ENCODE measurements at places on chromosomes 7 and 10.
A peak's percentile ranks its signal among the peaks of the same experiment; 100 is the strongest.

DNA sequence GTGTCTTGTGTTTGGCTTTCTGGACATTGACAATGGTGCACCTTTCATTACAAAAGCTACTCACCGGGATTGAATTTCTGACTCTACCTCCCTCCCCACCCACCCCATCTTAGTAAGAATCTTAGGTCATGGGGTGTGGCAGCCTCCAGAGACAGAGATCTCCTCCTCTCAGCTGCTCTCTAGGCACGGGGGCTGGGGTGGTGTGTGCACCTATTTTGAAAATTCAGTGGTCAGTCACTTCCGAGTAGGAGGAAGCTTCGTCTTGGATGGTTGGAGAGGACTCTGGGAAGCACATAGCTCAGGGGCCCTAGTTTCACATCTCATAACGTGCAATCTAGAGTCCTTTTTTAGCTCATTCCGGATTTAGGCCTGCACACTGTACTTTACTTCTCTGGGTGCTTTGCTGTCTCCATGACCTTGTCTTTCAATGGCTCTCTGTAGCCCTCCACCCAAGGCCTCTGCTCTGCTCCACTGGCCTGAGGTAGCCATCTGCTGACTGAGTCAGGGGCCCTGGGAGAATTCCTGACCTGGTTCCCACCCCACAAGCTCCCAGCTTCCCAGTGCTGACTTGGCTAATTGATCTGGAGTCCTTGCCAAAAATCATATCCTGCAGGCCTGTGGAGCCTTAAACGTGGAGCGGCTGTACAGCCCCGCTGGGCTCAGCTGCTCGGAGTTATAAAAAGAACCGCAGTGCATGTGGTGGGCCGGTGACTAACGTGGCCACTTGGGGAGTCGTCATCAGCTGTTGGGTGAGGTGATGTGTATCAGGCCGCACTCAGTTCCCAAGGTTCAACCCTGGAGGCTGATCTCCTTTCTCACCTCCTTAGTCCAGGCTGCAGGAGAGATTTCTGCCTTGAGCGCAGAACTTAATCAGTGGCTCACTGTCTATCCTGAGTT lies 19.3 kb upstream of the ADAMTS14 start:
- no peaks in the 10 kb centered on the region for H3K27me3 ChIP-seq
- DNase-seq = no peak
- no peak overlapping the region for H3K4me3 ChIP-seq
- H3K4me1 ChIP-seq = no peaks in the 10 kb centered on the region
- H3K36me3 ChIP-seq = no peaks in the 10 kb centered on the region
- no peak overlapping the region for H3K27ac ChIP-seq

DNA sequence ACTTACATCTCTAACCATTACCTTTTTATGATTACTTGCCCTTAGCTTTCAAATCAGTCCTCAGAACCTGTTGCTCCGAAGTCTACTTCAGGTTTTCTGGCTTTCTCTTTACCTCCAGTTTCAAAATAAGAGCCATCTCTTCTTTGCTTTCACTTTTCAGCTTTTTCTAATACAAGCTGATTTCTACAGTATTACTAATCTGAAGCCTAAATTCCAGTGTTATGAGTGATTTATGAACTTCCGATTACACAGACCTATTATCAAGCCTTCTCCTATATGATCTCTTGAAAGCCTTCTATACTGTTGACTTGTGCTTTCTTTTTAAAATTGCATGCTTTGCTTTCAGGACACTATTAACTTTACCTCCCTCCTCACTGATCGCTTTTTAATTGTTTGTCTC lies 1307.8 kb upstream of the CELF2 start:
- H3K4me1 ChIP-seq = no peaks in the 10 kb centered on the region
- DNase-seq = no peak
- H3K27ac ChIP-seq = no peak overlapping the region
- H3K36me3 ChIP-seq = no peaks in the 10 kb centered on the region
- no peaks in the 10 kb centered on the region for H3K27me3 ChIP-seq

- H3K36me3 ChIP-seq = no peaks in the 10 kb centered on the region
- no peak overlapping the region for H3K27ac ChIP-seq
- peaks cover 22% of the 10 kb centered on the region for H3K4me1 ChIP-seq
- no peaks in the 10 kb centered on the region for H3K27me3 ChIP-seq
- H3K4me3 ChIP-seq = no peak overlapping the region
- no peak for DNase-seq
Observed at GRCh38 chr10:113473851-113474250, 79.0 kb upstream of the HABP2 start.

- H3K27ac ChIP-seq = peak overlapping the region; percentile 37
- H3K4me1 ChIP-seq = peaks cover 99% of the 10 kb centered on the region
- H3K4me3 ChIP-seq = no peak overlapping the region
- no peak for DNase-seq
- H3K36me3 ChIP-seq = peaks cover 28% of the 10 kb centered on the region
Observed at GRCh38 chr10:103761075-103761920, 94.1 kb downstream of the SH3PXD2A start.

DNA sequence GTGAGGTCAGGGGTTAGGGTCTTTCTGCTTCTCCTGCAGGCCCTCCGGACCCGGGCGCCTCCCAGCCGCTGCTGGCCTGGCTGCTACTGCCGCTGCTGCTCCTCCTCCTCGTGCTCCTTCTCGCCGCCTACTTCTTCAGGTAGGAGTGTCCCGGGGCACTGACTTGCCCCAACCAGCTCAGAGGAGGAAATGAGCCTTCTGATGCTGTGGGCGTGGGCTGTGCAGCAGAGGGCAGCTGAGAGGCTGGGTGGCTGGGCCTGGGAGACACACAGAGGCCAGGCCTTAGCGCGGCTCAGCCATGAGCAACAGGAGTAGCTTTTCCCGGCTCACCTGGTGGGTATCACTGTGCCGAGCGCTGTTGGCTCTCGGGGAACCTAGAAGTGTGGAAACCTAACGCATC lies 78.9 kb downstream of the MKI67 start:
- DNase-seq = peak; percentile 61
- H3K36me3 ChIP-seq = peaks cover 22% of the 10 kb centered on the region
- peak overlapping the region; percentile 38 for H3K4me3 ChIP-seq
- H3K4me1 ChIP-seq = peaks cover 15% of the 10 kb centered on the region
- H3K27me3 ChIP-seq = no peaks in the 10 kb centered on the region

DNA sequence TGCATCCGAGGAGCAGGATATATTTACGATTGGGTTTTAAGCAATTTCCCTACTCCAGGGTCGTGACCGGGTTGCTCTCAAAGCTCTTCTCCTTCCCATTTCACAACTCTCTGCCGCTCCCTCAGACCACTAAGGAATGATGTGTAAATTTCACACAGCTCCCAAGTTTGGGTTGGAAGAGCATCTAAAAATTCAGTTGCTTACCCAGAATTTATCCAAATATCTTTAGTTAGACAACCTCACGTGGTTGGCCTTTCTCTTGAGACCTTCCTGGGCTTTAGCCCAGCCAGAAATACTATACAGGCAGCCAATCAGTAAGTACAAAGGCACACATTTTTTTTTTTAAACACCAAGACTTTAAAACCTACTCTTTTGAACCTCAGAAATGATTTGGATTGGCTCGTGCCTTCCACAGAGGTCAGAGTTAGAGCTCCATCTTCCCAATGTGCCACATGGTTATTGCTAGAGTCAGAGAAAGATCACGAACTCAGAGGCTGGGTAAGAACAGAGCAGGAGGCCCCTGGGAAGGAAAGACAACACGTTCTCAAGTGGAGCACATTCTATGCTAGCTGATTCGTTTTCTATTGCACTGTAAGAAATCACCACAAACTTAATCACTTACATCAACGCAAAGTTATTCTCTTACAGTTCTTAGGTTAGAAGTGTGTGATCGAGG lies 335.4 kb upstream of the MGMT start:
- H3K27me3 ChIP-seq = no peaks in the 10 kb centered on the region
- no peak for DNase-seq
- H3K36me3 ChIP-seq = no peaks in the 10 kb centered on the region
- no peak overlapping the region for H3K4me3 ChIP-seq
- H3K4me1 ChIP-seq = no peaks in the 10 kb centered on the region

- no peak overlapping the region for H3K4me3 ChIP-seq
- H3K27ac ChIP-seq = no peak overlapping the region
- H3K4me1 ChIP-seq = no peaks in the 10 kb centered on the region
- no peaks in the 10 kb centered on the region for H3K36me3 ChIP-seq
- DNase-seq = no peak
Observed at GRCh38 chr10:2936816-2937215, 130.5 kb upstream of the PFKP start.

- no peaks in the 10 kb centered on the region for H3K27me3 ChIP-seq
- peak overlapping the region; percentile 98 for H3K27ac ChIP-seq
- DNase-seq = no peak
- peaks cover 28% of the 10 kb centered on the region for H3K4me1 ChIP-seq
Observed at GRCh38 chr7:139776486-139777132, 1.2 kb downstream of the HIPK2 start.

GRCh38 chr7:11430112-11430511 lies 401.9 kb downstream of the THSD7A start:
- H3K27me3 ChIP-seq = no peaks in the 10 kb centered on the region
- DNase-seq = no peak
- no peak overlapping the region for H3K27ac ChIP-seq

- H3K4me1 ChIP-seq = peaks cover 9% of the 10 kb centered on the region
- no peaks in the 10 kb centered on the region for H3K27me3 ChIP-seq
- no peak for DNase-seq
- no peak overlapping the region for H3K4me3 ChIP-seq
- no peak overlapping the region for H3K27ac ChIP-seq
- no peaks in the 10 kb centered on the region for H3K36me3 ChIP-seq
Observed at GRCh38 chr7:110786328-110786965, 304.5 kb upstream of the LRRN3 start.
